ENCODE measurements at places on chromosomes 6 and 20.

DNA sequence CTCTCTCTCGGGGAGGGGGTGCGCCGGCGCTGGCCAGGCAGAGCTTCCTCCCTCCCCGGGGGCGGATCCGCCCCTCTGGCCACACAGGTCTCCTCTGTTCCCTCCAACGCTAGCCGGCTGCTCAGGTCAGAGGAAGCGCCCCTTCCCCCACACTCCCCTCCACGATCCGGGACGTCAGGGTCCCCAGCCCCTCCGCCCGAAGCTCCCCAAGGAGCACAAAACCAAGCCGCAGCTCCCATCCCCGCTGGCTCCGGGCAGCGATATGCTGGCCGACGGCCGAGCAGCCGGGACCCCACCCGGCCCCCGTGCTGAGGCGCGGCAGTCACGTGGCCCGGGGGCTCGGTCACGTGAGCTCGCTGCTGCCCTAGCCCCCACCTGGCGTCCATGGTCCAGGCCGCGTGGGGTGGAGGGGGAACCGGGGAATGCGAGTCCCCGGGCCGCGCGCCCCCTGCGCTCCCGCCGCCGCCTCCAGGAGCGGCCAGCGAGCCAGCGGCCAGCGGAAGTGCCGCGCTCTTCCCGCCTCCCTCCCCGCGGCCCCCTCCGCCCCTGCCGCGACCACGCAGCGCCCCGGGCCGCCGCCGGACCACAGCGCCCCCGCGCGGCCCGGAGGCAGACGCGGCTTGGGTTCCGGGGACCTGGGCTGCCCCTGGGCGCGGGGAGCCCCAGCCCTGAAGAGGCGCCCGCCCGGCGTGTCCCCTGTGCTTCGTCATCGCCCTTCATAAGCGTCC is at the start of gene SLC35B2:
Gene SLC35B2, minus strand, starts transcription at position 504 of the 728 bp plus-strand sequence. Its CDS starts 118 bp downstream, at position 386.
- DNase-seq: peak; percentile 89

DNA sequence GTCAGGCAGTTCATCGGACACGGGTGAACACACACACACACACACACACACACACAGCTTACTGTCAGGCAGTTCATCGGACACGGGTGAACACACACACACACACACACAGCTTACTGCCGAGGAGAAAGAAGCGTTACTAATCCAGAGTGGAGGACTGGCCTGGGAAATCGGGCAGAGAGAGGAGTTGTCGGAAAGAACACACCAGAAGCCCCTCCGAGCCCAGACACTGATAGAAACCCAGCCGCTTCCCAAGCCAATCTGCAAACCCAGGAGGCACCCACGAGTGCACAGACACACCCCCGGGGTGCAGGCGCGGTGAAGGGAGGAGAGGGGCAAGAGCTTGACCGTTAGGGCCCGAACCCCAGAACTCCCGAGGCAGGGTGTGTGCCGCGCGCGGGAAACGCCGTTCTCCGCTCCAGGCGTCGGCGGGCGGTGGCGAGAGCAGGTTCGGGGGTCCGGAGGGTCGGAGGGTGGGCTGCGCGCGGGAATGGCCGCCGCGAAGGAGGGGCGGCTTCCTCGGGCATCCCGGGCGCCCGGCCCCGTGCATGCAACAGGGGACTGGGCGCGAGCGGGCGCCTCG is 636 bp downstream of the ELOVL2 start:
- peak; percentile 32 for DNase-seq

GRCh38 chr20:60653111-60653845 is 598.8 kb upstream of the CDH4 start:
- no peak for DNase-seq

DNA sequence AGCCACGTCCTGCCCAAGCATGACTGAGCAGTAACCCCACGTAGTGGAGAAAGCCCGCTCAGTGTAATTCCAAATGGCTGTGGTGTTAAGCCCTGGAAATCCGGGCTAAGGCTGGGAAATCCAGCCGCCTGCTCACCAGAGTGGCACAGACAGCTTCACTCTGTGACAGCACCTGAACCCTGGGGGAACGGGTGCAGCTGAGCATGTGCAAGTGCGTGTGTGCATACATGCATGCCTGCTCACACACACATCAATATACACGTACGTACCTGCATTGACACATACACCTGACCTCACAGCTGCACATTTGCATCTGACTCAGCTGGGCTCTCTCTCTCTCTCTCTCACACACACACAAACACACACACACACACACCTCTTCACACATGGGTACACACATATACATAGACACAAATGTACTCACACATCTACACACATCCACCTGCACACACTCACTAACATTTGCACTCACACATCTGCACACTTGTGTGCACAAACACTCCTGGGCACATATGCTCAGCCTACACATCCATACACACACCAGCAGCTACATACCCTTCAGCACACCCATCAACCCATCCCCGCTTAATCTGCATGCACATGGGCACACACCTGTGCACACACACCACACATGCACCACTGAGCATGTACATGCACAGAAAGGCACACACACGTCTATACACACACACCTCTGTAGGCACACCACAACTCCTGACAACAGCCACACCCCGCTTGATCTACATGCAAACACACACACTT is 114.1 kb downstream of the GRM4 start:
- no peak for DNase-seq

DNA sequence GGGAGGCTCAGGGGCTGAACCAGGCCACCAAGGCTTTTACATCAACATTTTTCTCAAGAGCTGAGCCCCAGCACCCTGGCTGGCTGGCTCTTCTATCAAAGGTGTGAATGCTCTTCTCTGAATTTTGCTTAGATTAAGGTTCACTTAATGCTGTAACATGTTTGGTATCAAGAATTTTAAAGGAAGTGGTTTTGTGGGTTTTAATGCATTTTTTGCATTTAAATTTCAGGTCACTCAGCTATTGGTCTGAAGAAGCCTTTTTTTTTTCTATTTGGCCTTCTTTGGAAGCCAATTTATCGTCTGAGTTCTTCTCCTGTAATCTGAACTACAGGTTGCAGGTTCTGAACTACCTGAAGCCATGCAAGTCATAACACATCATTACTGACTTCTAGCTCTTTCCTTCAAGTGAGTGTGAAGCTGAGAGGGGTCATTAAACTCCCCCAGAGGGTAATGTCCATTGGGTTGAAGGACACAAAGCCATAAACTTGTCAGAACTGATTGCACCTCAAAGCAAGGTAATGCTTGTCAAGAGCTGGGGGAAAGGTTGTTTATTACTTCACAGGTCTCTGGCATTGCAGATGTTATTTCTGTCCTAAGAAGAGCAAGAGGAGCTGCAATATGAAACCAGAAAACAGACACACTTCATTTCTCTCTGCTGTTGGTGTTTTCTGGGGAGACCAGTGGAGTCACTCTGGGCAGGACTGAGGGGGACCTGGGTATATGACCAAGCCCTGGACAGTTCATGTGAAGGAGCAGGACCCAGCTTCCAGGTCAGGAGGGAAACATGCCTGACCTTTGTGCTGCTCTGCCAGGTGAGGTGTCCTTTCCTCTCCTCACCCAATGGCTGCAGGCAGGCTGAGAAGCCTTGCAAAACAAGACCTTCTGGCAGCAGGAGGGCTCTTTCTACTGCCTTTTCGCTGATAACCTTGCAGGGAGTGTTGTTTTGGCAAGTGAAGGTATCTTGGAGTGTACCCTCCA is 26.1 kb upstream of the NEDD9 start:
- DNase-seq: peak; percentile 48

GRCh38 chr6:23611776-23612381 is 514.1 kb upstream of the NRSN1 start:
- DNase-seq: no peak

DNA sequence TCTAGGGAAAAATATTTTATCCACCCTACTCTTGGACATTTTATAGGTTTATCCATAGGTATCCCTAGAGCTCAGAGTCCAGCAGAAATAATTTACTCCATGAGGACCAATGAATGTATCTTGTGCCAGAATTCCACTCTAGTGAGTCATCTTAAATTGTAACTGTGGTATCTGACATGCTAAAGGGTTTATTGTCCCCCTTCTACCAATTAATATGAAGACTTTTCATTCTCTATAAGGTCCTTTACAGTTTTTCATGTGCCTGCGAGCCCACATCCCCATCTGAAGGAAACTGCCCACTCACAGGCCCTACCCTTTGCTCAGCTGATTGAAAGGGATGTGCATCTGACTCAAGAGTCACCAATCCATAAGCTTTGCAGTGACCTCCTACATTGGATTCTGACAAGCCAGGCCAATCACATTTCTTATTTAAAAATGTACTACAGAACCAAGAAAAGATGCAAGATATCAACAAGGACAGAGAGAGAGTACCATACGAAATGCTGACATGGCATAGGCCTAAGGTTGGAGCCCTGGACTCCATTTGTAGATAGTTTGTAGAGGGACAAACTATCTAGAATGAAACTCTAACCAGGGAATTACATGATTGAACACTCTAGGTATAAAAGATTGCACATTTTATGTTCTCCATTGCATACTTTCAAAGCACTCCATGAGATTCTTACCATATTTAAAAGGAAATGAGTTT is 93.4 kb upstream of the DEFB112 start:
- no peak for DNase-seq

DNA sequence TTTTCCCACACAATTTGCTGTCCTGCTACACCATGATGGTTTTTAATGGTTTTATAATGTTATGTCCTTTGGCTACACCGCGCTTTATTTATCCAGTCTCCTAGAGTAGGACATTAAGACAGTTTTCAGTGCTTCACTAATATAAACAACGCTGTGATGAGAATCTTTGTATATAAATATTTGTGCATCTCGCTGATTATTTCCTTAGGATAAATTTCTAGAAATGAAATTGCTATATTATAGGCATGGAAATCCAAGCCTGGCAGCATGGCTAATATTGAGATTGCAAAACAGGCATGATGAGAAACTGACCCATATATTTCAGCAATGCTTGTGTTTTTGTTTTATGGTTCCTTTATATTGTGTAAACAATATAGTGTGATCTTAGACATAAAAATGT is 81.4 kb upstream of the ATXN1 start:
- no peak for DNase-seq

DNA sequence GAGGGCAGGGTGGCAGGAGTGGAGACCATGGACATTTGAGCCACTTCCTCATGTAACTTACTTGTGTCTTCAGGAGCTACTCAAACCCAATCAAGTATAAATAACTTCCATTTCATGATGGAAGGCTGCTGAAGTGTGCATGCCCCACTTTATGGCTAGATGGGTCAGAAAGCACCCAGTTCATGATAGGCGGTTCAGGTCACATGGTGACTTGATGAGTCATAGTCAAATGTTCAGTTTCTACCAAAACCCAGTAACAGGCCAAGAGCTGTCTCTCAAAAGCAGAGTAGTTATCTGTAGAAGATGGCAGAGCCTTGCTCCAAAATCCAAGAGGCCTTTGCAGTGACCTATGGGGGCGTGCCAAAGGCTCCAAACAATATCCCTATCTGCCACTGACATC is 133.7 kb upstream of the TENT5A start:
- DNase-seq: no peak

- DNase-seq: no peak
Observed at GRCh38 chr20:37622728-37623127, 71.1 kb upstream of the CTNNBL1 start.

DNA sequence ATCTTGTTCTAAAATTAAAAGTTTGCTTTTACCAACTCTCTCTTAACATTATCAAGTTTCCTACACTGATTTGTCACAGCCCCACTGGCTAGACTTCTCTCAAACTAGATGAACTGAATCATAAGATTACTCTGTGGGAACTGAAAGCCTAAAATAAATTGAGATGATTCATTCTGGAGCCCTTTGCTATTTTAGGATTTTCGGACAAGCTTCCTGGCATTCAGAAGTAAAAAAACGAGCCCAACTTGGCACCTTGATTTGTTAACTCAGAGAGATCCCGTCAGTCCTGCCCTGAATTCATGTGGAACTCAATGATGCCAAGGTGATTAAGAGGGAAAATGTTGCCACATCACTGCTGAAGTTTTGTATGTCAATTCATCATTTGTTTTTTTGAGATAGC is 122.0 kb upstream of the NRSN1 start:
- no peak for DNase-seq

- DNase-seq: no peak
Observed at GRCh38 chr6:127869772-127870404, 31.0 kb downstream of the THEMIS start.

DNA sequence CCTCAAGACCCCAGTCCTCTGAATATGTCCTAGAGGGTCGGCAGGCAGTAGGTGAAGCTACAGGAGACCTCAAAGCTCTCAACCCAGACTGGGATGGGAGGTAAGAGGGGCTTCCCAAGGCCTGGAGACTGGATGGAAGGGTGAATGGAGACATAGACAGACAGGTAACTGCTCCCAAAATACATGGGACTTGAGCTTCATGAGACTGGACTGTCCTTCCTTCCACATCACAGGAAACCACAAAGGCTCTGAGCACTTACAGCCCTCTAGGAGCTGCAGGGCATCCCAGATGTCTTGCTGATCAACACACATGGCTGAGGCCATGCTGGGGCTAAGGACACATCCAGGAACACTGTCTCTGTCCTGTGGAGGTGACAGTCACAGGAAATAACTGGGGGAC is 11.6 kb downstream of the HSPA12B start:
- no peak for DNase-seq

DNA sequence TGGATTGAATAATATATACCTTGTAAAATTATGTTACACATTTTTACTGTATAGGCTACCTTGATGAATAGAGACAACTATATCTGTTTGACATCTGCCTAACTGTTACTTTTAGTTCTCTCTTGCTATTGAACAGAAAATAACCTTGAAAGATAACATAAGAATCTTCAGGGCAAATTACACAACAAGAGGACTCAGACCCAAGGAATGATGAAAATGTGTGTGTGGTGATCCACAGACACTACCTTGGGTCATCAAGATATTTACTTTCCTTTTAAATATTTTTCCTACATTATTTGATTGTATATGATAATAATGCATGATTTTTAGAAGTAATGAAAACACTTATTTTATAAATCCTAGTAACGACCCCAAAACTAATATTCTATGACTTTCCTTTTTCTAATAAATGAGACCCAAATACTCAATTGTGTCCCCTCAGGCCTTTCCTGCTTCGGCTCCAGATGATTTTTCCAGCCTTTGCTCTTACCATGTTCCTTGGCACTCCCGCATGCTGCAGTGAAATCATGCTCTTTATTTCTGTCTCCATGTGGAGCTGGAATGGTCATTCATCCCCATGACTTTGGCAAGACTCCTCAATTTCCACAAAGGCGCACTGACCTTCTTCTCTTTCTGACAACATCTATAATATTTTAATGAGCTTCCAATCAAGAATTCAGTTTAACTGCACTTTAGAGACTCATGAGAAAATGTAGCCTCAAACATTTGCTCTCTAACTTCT is 187.6 kb downstream of the EPM2A start:
- DNase-seq: no peak

GRCh38 chr20:17530716-17531664 is at the start of gene BFSP1:
TSS of gene BFSP1 (minus strand) at chr20:17531379. CDS start at chr20:17531329, 50 bp downstream.
- peak; percentile 72 for DNase-seq

DNA sequence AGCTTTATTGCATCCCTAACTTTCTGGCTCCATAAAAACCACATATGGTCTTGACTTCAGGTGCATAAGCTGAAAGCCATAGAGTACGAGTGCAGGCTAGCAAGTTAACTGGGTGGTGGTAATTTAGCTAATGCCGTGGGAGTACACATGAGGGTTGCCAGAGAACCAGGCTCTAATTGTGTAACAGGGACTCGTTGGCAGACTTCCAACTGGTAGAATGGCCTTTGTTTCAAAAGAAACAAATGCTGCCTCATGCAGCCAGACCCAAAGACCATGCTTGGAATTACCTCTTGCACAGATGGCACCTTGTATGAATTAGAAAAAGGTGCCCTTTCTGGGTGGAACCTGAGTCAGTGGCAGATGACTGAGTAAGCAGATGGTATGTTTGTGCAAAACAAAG is 73.2 kb downstream of the LY86 start:
- peak; percentile 69 for DNase-seq
